ENCODE measurements at places on chromosomes 12 and 14.

- no peak for DNase-seq
Measured at GRCh38 chr12:32535288-32535999, 136.1 kb downstream of the FGD4 start.

DNA sequence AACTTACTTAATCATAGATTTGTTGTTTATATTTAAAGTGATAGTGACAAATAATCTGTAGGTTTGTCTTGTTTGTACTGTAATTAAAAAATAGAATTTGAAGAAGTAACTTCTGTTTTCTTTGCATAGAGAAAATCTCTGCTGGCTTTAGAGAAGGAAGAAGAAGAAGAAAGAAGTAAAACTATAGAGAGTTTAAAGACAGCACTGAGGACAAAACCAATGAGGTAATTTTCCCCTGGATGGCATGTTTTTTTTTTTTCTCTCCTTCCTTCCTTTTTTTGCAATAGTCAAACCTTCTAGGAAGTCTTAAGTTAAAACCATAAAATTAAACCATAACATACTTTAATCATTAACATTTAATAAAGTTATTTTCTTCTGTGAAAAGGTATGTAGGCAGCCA lies 131.9 kb downstream of the DAAM1 start:
- no peak for DNase-seq

GRCh38 chr12:64181430-64182291 lies 40.4 kb downstream of the KICS2 start:
- DNase-seq, result no peak

DNA sequence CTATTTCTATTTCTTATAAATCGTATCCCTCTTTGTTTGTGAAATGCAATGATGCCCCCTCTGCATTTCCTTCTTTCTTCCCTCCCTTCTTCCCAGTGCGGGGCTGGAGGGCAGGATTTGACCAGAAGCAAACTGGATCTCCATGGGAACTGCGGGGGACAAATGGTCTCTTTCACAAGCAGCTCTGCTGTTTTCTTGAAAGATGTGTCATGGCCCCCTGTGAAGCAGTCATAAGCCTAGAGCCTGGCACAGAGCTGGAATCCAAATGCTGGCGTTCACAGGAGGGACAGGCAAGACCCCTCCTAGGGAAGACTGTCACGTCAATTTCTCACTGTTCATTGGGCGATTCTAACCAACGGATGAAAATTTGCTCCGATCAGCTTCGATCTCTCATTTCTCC lies 203.5 kb upstream of the NOS1 start:
- no peak for DNase-seq

DNA sequence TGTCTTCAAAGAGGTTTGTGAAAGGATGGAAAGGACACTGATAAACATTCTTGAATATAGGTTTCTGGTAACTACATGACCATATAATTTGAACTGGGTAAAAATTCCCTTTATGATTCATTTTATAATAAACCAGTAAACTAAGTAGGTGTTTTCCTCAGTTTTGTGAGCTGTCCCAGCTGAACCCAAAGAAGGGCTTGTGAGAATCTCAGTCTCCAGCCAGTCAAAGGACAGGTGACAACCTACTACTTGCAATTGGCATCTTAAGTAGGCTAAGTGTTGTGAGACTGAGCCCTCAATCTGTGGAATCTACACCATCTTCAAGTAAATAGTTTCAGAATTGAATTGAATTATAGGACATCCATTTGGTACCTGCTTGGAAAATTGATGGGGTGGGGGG lies 75.2 kb downstream of the MYF5 start:
- DNase-seq, result no peak

DNA sequence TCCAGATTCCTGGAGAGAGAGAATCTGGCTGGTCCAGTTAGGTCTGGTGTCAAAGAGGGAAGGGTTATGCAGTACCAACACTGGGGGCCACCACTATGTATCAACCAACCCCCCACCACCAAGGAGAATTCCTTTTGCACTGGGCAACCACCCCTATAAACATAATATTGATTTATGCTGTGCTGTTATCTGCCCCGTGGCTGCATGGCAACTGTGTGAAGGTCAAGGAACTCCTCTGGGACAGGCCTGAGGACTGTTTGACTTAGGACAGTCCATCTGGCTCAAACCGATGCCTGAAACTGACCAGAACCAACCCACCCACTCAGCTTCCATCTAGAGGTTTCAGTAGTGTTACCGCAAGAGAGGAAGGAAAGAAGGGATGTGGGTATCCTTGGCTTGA lies 20.5 kb downstream of the PLEKHH1 start:
- DNase-seq, result no peak

DNA sequence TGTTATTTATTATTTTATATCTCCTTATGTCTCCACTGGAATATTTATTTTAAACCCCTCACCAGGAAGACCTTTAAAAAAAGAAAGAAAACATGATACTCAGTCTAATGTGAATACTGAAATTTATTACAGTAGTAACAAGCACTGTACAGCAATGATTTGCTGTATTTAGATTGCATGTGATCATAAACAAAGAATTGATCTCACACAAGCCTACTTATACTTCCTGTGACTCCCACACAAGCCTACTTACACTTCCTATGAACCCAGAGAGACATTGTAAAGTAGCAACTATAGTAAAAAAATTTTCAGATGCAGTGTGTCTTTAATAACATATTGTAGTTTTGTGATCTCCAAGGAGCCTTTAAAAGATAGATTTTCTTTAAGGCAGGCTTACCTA lies 142.7 kb upstream of the SYT1 start:
- no peak for DNase-seq

DNA sequence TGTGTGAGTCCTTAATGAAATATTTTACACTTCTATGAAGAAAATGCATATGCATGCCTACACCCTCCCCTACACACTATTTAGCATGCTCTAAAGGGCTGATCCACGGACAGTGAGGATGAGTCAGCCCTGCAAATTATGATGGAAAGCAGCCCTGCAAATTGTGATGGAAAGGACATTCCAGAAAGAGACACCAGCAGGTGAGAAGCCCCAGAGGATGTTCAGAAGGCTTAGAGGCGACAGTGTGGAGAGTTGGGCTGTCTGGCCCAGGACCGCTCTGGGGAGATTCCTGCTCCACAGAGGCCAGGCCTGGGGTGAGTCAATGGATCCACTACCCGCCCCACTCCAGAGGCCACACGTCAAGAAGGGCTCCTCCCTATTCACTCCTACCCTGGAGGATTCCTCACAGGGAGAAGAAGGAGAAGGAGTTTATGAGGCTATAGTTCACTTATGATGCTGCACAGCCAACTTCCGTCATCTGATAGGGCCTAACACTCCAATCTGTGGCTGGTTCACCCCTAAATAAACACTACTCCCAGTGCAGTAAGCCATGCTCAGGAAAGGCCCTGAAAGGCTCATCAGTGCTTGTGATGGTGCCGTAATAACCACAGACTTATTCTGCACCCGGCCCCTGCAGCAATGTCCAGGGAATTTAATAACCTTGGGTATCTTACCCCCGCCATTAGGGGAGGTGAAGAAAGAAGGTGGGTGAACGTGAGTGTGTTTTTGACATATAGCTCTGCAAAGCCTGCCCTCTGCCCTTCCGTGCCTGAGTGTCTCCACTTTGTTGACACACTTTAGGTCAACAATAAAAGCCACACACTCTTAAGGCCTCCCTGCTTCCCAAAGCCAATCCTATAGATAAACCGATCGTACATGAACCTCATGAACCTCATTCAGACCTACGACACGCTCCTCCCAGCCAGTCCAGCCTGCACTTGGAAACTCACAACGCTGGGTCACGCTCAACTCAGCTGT lies 46.4 kb downstream of the CLMN start:
- no peak for DNase-seq

DNA sequence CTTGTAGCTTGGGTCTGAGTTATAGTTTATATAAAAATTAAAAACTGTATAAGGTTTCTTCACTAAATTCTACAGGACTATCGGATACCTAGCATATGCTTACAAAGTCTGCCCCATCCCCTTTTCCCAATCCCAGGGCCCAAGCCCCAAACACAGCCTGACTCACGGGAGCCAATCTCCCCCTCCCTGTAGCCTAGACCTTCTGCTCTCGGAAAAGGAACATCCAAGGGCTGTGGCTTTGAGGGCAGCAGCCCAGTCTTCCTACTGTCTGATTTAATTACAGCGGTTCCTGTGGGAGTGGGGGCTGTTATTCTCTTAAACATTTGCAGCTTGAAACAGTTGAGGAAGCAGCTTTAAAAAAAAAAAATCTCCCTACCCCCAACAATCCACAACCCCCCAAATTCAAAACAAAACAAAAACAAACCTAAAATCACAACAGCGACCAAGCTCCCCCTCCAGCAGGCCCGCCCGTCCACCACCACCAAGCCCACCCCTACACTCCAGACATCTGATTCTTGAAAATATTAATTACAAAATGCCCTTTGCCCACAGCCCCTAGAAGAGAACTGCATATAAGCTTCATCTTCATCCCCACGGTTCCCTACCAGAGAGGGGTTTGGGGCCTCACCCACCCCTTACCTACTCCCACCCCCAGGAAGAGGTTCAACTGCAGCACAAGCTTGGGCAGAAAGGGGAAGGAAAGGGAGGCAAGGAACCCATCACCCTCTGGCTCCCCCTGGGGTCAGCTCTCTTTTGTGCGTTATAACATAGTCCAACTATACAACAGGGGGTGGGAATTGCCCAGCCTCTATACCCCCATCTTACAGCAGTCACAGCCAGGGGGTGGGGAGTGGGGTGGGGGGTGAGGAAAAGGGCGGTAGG lies 1.1 kb upstream of the PRKAG1 start:
- DNase-seq, result peak; percentile 42

GRCh38 chr14:99819514-99819913 lies 26.3 kb downstream of the EML1 start:
- DNase-seq, result peak; percentile 11

DNA sequence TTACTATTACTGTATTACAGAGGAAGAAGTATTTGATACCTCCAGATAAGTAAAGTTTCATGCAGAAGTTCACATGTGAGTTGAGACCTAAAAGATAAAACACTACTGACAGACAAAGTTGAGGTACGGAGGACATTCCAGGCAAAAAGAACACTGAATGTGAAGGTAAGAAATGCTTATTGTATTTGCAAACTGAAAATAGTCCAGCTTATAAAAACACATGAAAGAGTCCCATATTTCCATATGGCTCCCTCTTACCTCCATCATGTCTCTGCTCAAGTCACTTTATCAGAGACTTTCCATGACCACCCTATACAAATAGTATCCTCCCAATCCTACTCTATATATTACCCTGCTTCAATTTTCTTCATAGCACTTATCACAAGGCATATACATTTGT lies 35.8 kb downstream of the SENP1 start:
- DNase-seq, result no peak
